ENCODE measurements at places on chromosomes 5 and 9.

DNA sequence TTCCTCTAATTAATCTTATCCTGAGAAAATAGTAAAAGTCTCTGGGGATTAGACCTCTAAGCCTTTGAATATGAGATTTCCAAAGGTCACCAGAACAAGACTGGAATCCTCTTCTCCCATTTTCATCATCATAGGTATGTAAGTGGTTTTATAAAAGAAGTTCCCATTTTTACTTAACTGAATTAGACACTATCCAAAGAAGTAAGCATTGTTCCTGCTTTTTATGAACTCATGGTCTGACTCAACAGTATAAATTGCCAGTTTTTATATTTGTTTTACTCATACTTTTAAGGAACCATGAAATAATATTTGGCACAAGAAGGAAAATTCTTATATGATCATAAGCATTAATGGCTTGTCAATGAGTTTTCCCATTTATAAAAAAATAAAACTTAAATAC is 167.1 kb upstream of the ADRA1B start:
- no peak for DNase-seq

- DNase-seq: no peak
Measured at GRCh38 chr9:98993570-98993945, 49.9 kb downstream of the COL15A1 start.

- no peak for DNase-seq
Measured at GRCh38 chr5:141805874-141806595, 72.2 kb downstream of the PCDH1 start.

DNA sequence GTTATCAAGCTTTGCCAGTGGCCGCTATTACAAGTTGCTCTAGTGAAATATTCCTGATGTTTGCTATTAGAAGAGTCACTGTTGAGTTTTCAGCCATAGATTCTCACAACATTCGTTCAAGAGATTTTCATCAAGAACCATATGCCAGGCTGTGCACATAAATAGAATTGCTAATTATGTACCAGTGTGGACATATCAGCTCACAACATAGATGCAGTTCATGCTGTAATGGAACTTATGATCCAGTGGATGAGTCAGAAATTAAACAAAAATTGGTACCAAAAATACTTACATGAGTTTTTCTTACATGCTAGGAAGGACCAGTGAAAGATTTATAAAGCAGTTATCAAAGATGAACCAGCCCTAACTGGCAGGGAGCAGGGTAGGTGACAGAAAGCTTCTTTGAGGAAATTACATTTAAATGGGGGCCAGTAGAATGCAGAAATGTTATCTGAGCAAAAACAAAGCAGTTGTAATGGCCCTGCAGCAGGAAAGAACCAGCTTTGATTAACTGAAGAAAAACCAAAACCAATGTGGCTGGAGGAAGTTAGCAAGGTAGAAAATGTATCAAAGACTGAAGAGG is 404.2 kb downstream of the DNAH5 start:
- DNase-seq: no peak

DNA sequence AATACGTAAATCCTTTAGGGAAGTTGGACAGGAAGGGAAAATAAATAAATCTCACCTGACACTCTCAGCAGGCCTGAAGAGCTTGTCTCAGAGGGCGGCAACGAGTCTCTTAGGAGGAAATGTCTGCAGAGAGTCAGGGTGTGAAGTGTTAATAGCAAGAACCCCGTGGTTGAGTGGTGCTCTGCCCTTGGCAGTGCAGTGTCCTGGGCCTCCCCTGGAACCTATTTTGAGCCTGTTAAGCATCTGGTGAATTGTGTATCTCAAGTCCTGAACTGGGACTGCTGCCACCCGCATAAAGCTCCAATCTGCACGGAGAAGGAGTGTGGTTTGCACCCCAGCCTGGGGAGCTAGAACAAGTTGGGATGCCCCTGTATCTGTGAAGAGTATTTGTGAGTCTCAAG is 211.8 kb downstream of the GOLPH3 start:
- DNase-seq: no peak

DNA sequence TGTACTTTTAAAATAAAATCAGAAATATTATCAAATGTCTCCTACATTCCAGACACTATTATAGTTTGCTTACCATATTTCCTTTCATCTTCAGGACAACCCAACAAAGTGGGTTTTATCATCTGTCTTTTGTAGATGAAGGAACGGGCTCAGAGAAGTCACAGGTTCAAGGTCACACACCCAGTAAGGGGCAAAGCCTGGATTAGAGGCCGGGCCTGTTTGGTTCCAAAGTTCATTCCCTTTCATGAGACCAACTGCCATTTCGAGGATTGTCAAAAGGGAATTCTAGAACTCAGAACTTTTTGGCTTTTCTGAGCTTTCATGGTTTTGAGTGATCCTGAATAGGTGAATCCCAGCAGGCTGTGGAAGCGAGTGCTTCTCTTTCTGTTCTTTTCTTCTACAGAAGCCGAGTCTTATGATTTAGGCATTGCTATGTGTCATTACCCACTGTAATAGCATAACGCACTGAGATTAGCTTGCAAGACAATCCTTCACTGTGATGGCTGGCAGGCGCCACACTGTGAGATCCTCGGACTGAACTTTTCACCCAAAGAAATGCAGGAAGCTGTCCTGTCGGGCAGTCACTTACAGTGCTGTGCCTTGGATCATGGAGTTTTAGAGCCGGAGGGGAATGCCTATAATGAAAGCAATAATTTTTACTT is 43.8 kb upstream of the ANKH start:
- DNase-seq: no peak

DNA sequence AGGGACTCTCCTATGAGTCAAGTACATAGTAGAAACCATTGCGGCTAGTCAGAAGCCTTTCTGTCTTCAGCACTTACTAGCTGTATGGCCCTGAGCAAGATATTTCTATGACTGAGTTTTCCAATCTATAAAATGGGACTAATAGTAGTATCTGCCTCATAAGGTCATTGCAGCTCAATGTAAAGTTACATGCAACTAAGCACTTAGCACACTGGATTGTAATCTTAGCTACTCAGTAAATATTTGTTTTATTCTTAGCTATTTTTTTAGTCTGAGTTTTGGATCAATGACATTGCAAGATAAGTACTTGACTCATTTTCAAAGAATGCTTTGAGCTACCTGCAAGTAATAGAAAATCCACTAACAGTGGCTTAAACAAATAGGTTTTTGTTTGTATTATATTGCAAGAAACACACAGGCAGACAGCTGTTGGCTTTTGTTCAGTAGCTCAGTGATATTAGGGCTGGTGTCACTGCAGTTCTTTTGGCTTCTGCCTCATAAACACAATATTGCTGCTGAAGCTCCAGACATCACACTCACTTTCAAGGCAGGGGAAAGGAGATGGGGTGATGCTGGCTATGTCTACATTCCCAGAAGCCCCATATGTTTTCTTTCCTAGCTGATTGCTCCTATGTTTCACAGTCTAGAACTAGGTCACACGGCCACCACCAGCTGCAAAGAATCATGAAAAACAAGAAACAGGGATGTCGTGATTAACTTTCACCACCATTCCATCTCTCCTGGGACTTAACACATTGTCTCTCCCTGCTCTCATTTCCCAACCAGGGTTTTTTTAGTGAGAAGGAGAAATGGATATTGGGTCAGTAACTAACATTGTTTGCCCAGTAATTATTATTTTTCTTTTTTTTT is 26.9 kb upstream of the FAT2 start:
- DNase-seq: no peak

DNA sequence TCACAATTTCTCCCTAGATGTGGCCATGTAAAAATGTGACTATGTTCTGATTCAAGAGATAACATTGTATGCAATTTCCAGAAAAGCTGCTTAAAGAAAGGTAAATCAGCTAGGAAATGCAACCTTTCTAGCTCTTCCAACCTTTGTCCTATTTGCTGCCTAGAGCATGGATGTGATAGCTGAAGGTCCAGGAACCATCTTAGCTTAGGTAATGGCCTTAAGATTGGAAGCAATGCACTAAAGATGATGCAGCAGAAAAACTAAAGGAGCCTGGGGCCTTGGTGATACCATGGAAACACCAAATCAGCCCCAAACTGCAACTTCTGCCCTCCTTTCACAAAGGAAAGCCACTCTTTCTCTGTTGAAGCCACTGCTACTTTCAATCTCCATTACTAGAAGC is 27.0 kb downstream of the CPLANE1 start:
- DNase-seq: no peak

All from HuH-7 (cell line).